Ascending aorta (tissue), 2 donors: ENCODE measurements at places on chromosomes 6 and 20. TPM values are rescaled to one million over a fixed set of nuclear protein-coding genes. Genes with fewer than 3 reads are reported as not detected.
A peak's percentile ranks its signal among the peaks of the same experiment; 100 is the strongest.

The RSPO4 gene
- total RNA-seq: 1.4 TPM

The CRISP3 gene
- total RNA-seq: not detected

The PHACTR1 gene
- 8.4 TPM for total RNA-seq

The PRND gene
- total RNA-seq: not detected

- peak; percentile 67 for DNase-seq
Observed at GRCh38 chr6:11732036-11732631, 46.5 kb downstream of the ADTRP start.

GRCh38 chr6:145784683-145785082, 29.9 kb downstream of the FBXO30 start:
- DNase-seq: no peak

DNA sequence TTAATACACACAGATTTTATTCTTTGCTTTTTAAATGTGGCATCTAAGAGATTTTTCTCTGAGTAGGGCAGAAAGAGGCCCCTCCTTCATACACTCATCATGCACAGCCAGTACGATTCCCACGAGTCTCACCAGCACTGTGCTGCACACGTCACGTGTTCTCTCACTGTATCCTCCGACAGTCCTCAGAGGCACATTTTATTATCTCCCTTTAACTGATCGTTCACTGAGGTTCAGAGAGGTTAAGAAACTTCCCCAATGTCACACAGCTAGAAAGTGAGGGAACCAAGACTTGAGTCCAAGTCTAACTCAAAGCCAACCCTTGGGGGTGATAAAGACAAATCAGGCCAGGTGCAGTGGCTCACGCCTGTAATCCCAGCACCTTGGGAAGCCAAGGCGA, 142.5 kb downstream of the PREX1 start:
- no peak for DNase-seq

DNA sequence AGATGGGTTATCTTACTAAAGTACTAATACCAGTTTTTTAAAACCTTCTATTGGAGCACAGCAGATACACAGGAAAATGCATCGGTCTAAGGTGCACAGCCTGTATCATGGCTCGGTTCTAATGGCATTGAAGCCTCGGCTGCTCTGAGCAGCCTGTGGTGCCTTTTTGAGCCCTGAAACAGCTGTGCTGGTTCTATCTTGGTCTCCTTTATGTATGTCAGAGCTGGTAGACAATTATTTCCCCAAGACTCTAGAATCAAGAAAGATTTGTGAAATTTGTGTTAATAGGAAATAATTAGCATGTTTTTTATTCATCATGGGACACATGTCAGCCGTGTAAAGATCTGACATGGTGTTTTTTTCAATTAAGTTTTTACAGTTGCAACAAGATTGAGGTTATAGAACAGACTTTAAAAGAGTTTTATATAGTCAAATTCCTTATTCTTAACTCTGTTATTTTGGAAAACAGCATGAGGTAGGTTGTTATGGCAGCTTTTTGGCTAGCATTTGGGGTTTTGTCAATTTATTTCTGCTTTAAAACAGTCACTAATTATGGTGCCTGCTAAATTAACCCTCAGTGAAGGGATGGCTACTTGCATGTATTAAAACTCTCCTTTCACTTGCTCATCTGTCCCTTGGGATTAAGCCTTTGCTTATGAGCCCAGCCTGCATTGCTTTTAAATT, 40.3 kb upstream of the C20orf144 start:
- DNase-seq: no peak
